ENCODE measurements at places on chromosomes 5 and 9.
A peak's percentile ranks its signal among the peaks of the same experiment; 100 is the strongest.

- DNase-seq: peak; percentile 38
These were observed 24.8 kb downstream of the ANXA1 start for GRCh38 chr9:73176450-73176875.

DNA sequence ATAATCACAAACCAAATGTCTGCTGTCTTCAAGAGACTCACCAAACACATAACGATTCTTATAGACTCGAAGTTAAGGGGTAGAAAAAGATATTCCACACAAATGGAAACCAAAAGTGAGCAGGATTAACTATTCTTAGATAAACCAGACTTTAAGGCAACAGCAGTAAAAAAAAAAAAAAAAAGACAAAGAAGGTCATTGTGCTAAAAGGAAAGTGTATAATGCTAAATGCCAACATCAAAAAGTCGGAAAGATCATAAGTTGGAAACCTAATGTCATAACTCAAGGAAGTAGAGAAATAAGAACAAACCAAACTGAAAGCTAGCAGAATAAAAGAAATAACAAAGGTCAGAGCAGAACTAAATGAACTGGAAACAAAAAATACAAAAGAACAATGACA is 714.6 kb downstream of the SEMA5A start:
- DNase-seq: peak; percentile 13

GRCh38 chr9:115340314-115340713 is 222.4 kb upstream of the TNC start:
- no peak for DNase-seq

- DNase-seq: peak; percentile 72
These were observed 495.9 kb downstream of the CSNK1G3 start for GRCh38 chr5:124007675-124008398.

DNA sequence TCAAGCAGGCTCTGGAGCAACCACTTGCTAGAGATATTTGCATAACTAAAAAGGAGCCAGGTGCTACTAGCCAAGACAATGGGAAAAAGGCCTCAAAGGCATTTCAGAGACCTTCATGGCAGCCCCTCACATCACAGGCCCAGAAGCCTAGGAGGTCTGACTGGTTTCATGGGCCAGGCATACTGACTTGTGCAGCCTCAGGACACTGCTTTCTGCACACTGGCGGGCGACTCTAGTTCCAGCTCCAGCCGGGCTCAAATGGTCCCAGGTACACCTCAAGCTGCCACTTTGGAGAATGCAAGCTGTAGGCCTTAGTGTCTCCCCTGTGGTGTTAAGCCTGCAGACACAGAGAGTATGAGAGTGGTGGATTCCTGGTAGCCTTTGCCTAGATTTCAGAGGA is 27.1 kb downstream of the COX7C start:
- DNase-seq: no peak

DNA sequence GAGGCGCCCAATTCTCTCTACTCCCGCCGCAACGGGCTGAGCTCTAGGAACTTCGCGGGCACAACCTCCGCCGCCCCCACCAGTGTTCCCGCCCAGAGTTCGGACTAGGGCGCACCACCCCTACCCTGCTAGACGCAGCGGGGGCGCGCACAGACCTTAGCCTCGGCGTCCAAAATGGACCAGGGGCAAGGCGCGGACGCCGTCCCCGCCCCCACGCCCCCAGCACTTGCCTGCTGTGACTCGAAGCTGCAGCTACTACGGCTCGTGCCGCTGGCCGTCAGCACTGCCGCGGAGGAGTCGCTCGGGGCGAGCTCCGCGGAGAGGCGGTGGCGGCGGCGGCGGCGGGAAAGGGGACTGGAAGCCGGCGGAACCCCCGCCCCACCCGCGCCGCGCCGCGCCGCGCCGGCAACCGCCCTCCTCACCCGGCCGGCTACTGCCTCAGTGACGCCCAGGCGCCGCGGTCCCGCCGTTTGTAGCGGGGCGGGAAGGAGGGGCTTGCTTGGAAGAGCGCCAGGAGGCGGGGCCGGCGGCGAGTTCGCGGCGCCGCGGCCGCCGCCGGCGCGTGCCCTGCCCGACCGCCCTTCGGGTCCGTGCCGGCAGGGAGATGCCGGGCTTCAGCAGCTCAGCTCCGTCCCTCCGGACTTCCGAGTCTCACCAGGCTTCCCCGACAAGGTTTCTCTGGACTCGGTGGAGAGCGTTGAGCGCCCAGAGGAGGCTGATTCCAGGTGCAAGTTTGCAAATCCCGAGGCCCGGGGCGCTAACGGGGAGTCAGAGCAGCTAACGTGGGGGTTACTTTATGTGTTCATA is 4.5 kb downstream of the ELAVL2 start:
- no peak for DNase-seq

DNA sequence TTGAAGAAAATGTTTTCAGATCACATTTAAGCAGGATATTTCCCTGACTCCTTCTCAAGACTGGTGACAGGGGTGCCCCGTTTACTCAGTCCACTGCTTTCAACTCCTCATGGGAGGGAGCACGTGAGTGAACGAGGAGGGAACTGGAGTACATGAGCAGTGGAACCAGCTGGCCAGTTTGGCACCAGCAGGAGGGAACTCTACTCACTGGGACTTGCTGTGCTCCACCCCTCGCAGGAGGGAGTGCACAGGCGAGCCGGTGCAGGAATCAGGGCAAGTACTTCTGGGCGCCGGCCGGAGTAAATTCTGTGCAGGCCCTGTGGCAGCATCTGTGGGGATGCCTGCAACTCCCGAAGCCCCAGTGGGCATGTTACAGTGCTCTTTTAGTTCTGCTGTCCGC is 1941.1 kb upstream of the C9orf72 start:
- DNase-seq: no peak

DNA sequence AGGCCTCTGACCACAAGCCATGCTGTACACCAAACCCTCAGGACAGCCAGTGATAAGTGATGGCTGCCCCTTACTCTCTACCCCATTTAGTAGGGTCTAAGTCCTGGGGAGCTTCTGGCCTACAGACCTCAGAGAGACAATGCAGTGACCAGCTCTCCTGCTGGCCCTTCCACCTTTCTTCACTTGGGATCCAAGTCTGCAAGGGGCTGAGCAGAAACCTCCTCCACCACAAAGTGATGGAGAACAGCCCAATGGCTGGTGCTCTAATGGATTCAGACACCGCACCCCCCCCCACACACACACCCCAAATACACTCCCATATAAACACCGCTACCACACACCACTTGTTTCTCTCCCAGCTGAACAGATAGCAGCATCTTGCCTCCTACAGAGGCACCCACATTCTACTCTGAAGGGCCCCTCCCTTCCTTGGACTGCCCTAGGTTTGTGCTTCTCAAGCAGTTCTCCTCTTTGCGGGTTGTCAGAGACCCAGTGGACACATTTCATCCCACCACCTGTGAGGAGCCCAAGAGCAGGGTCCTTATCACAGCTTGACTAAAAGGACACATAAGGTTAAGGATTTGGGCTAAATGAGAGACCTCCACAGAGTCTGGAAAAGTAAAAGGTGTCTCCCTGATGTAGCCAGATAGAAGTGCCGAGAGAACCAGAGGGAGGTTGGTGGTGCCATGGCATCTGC is 1.3 kb upstream of the PDLIM4 start:
- DNase-seq: no peak

- peak; percentile 81 for DNase-seq
These were observed at the start of gene MRPL36 for GRCh38 chr5:1799602-1800471. Gene MRPL36 (minus strand): TSS chr5:1799837. CDS start chr5:1798935, 902 bp downstream.

GRCh38 chr5:9337928-9338595 is 207.8 kb downstream of the SEMA5A start:
- DNase-seq: peak; percentile 67

- no peak for DNase-seq
These were observed 114.9 kb downstream of the TRIO start for GRCh38 chr5:14257995-14258403.

DNA sequence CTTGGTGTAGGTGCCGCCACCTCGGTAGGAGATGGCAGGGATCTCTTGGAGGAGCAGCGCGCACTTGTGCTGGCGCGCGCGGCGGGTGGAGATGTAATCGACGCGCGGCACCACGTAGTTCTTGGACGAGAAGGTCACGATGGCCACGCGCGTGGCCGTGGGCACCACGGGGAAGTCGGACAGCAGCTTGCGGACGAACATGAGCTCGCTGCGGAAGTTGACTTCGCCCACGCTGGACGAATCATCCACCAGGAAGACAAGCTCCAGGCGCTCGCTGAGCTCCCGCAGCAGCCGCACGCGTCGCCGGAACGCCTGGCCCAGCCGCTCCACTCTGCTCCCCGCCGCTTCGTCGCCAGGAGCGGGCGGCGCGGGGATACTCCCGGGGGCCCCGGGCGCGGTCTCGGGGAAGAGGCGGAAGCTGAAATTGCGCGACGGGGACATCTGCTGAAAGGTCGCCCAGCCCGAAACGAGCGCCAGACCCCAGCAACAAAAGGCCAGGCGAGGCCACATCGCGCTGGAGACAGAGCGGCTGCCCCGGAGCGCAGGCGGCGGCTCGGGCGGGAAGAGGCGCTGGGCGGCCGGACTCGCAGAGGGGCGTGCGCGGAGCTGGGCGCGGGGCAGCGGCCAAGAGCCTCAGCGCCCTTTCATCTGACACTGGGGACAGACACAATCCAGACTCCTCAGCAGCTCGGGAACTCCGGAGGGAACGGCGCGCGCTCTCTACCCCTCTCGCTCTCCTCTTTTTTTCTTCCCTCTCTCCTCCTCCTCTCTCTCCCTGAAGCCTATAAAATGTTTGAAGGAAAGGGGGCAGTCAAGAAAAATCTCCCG is at the start of gene SVEP1:
SVEP1 (minus strand) TSS at position 708 of the 828 bp plus-strand sequence; CDS start at position 510, 198 bp downstream.
- peak; percentile 74 for DNase-seq

- no peak for DNase-seq
These were observed 322.3 kb downstream of the ASTN2 start for GRCh38 chr9:117092582-117092981.

DNA sequence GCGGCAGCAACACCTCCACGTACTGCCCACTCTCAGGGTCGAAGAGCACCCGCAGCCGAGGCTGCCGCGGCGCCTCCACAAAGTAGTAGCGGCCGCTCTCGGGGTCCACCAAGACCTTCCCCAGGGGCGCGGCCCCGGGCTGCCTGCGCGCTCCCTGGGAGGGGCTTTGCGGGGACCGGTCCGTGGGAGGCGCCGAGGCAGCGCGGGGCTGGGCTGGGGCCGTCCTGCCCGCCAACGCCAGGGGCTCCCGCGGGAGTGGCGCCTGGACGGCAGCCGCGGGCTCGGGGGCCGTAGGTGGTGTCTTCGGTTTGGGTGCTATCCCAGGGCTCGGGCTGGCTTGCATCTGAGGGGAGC is 2.6 kb upstream of the MZB1 start:
- no peak for DNase-seq

DNA sequence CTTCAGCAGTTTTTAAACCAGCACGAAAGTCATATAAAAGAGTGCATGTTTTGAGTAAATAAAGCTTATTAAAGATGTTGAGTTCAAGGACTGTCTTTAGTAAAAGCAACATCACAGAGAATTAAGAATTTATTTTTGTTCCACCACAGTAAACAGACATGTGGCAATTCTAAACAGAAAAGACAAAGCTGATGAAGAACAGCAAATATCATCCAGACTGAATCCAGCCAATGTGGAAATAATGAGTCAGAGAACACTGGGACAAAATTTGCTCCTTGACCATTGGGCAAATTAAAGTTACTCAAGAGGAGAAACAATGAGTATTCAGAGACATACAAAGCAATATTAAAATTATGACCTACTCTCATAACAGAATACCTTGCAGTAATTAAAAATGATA is 28.8 kb downstream of the OR2K2 start:
- DNase-seq: peak; percentile 88

- DNase-seq: peak; percentile 36
These were observed 17.2 kb downstream of the PAM start for GRCh38 chr5:102772273-102772672.

- DNase-seq: peak; percentile 53
These were observed 52.0 kb downstream of the FYB1 start for GRCh38 chr5:39167141-39167971.

- DNase-seq: no peak
These were observed 41.2 kb upstream of the COL5A1 start for GRCh38 chr9:134600371-134600770.

- no peak for DNase-seq
These were observed 70.6 kb downstream of the MAST4 start for GRCh38 chr5:66666778-66667177.

- no peak for DNase-seq
These were observed 629.5 kb downstream of the KCTD16 start for GRCh38 chr5:144800169-144800568.

GRCh38 chr5:110179321-110179720 is 489.6 kb downstream of the MAN2A1 start:
- DNase-seq: no peak

DNA sequence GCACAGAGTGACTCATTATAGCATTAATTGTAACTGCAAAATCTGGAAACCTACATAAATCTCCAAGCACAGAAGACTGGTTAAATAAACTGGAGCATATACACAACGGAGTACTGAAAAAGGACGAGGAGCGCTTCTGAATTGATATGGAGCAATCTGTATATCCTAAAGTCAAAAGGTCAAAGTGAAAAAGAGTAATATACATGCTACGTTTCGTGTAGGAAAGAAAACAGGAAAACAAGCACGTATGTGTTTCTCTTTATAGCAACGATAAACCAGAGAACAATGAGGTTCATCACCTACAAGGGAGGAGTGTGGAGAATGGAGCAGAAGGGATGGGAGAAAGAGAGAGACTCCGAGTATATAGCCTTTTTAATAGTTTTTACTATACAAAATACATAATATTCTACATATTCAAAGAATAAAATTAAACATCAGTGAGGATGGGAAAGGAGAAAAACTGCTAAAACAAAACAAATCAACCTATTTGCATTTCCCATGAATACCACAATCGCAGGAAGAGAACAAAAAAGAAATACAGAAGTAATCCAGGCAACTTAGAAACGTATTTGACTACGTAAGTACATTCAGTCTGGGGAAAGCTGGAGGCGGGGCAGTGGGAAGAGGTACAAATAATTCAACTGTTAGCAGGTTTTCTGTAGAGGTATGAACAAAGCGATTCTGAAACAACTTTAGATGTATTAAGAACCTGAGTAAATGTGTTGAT is 7.8 kb downstream of the ZFP62 start:
- no peak for DNase-seq

DNA sequence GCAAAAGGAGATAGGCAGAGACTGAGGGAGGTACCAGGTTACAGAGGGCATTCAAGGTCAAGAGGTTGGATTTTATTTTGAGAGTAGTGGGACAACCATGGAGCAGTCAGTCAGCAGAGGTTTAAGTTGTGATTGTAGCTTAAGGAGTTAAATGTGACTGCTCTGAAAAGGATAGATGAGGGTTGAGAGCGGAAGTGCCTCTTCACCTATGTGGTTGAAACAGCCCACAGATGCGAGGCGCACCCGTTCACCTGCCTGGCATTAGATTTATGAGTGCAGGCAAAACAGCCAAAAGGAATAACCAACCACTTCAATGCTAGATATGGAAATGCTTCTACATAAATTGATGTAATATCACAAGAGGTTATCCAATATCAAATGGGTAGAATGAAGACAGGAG is 8.4 kb downstream of the ZNF474 start:
- no peak for DNase-seq

GRCh38 chr5:115484368-115484767 is 60.2 kb downstream of the FEM1C start:
- DNase-seq: no peak

GRCh38 chr5:148962200-148962550 is 100.7 kb downstream of the SH3TC2 start:
- no peak for DNase-seq

DNA sequence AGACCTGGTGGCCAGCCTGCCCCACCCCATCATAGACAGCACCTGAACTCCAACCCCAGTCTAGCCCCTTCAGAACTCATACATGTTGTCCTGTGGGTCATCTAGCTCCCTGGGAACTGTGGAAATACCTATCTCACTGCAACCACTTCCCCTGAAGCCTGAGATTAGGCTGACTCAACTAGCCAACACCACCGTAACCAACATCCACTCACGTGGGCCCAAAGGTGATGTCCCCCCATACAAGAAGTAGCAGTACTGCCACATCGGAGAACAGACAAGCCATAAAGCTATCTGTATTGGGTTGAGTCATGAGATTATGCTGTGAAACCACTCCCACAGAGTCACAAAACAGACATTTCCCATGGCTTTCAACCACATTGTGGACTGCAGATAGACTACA is 46.6 kb downstream of the OSMR start:
- no peak for DNase-seq
